HepG2 (cell line): ENCODE measurements at places on chromosomes 7 and 10. TPM values are rescaled to one million over a fixed set of nuclear protein-coding genes. Genes with fewer than 3 reads are reported as not detected.

Gene GRK5
- 10.4 and 11.5 TPM in 2 replicates for polyA plus RNA-seq

Gene EVX1
- polyA plus RNA-seq: not detected in 2 replicates

Gene PPP1R17
- not detected in 2 replicates for polyA plus RNA-seq

Gene COX19
- polyA plus RNA-seq: 21.0 and 21.7 TPM in 2 replicates

Gene ZNF503
- polyA plus RNA-seq: 2.7 and 4.0 TPM in 2 replicates

Gene OPN1SW
- polyA plus RNA-seq: not detected in 2 replicates

Gene CAV2
- 0.18 and 0.42 TPM in 2 replicates for polyA plus RNA-seq

Gene CDC14C
- 0.04 TPM in 1 of 2 replicates, not detected in the other for polyA plus RNA-seq

Gene SPDYE1
- polyA plus RNA-seq: not detected in 2 replicates

Gene THSD7A
- 0.01 TPM in 2 replicates for polyA plus RNA-seq

Gene PKD2L1
- polyA plus RNA-seq: 0.15 and 0.27 TPM in 2 replicates

Gene GPR26
- not detected in 2 replicates for polyA plus RNA-seq

Gene GARIN1A
- 0.09 and 0.12 TPM in 2 replicates for polyA plus RNA-seq

Gene AKR1D1
- polyA plus RNA-seq: 6.8 and 6.9 TPM in 2 replicates

Gene METTL2B
- polyA plus RNA-seq: 15.5 and 17.4 TPM in 2 replicates

Gene SAMD9
- 0.08 and 0.13 TPM in 2 replicates for polyA plus RNA-seq

Gene GPR15LG
- polyA plus RNA-seq: not detected in 2 replicates

Gene GPR146
- polyA plus RNA-seq: 15.9 and 17.2 TPM in 2 replicates

Gene SLC26A3
- polyA plus RNA-seq: 0.30 and 0.71 TPM in 2 replicates

Gene CPA1
- polyA plus RNA-seq: 0.57 and 0.58 TPM in 2 replicates

Gene XRCC2
- 2.5 and 3.8 TPM in 2 replicates for polyA plus RNA-seq

Gene ECD
- polyA plus RNA-seq: 17.4 and 21.5 TPM in 2 replicates

Gene INSYN2A
- polyA plus RNA-seq: not detected in 2 replicates

Gene PRKAR1B
- 7.9 and 9.0 TPM in 2 replicates for polyA plus RNA-seq

Gene IKZF1
- not detected in 2 replicates for polyA plus RNA-seq

Gene DPYSL4
- 1.2 and 2.1 TPM in 2 replicates for polyA plus RNA-seq

Gene GRM8
- not detected in 2 replicates for polyA plus RNA-seq

Gene FEZF1
- polyA plus RNA-seq: not detected in 2 replicates

Gene SLC12A9
- 8.7 and 13.9 TPM in 2 replicates for polyA plus RNA-seq

Gene RTKN2
- 1.2 and 2.2 TPM in 2 replicates for polyA plus RNA-seq

Gene GNG11
- not detected in 2 replicates for polyA plus RNA-seq

Gene GBX1
- not detected in 2 replicates for polyA plus RNA-seq

Gene GFRA1
- polyA plus RNA-seq: not detected in 2 replicates

Gene CFAP46
- polyA plus RNA-seq: 0.10 and 0.24 TPM in 2 replicates

Gene PRRT4
- polyA plus RNA-seq: not detected in 2 replicates

Gene BUD23
- polyA plus RNA-seq: 50.3 and 54.5 TPM in 2 replicates

Gene EN2
- polyA plus RNA-seq: not detected in 2 replicates

Gene SPAM1
- not detected in 2 replicates for polyA plus RNA-seq

Gene MBL2
- polyA plus RNA-seq: 11.9 and 16.2 TPM in 2 replicates

Gene VWA2
- polyA plus RNA-seq: not detected in 2 replicates

Gene TSPAN12
- 0.24 and 0.48 TPM in 2 replicates for polyA plus RNA-seq

Gene IQCE
- 1.5 and 1.7 TPM in 2 replicates for polyA plus RNA-seq

Gene HMX3
- polyA plus RNA-seq: not detected in 2 replicates

Gene HOXA3
- 4.3 and 4.6 TPM in 2 replicates for polyA plus RNA-seq

Gene GNAT3
- not detected in 2 replicates for polyA plus RNA-seq

Gene TACC2
- 15.3 and 16.0 TPM in 2 replicates for polyA plus RNA-seq

Gene COL1A2
- polyA plus RNA-seq: not detected in 2 replicates

Gene VSIR
- 3.2 and 3.8 TPM in 2 replicates for polyA plus RNA-seq

Gene ANKRD61
- 0.24 TPM in 1 of 2 replicates, not detected in the other for polyA plus RNA-seq

Gene GPRIN2
- not detected in 2 replicates for polyA plus RNA-seq

Gene GAD2
- not detected in 2 replicates for polyA plus RNA-seq

Gene TBX20
- polyA plus RNA-seq: not detected in 2 replicates

Gene NDUFB8
- 197 and 210 TPM in 2 replicates for polyA plus RNA-seq

Gene NKX2-3
- not detected in 2 replicates for polyA plus RNA-seq

Gene FKBP14
- polyA plus RNA-seq: 14.2 and 20.0 TPM in 2 replicates

Gene RARRES2
- 134 and 157 TPM in 2 replicates for polyA plus RNA-seq

Gene TRIM50
- polyA plus RNA-seq: 4.2 and 5.4 TPM in 2 replicates

Gene ZNF117
- polyA plus RNA-seq: 20.0 and 20.4 TPM in 2 replicates
